ENCODE measurements at places on chromosomes 4 and X.

DNA sequence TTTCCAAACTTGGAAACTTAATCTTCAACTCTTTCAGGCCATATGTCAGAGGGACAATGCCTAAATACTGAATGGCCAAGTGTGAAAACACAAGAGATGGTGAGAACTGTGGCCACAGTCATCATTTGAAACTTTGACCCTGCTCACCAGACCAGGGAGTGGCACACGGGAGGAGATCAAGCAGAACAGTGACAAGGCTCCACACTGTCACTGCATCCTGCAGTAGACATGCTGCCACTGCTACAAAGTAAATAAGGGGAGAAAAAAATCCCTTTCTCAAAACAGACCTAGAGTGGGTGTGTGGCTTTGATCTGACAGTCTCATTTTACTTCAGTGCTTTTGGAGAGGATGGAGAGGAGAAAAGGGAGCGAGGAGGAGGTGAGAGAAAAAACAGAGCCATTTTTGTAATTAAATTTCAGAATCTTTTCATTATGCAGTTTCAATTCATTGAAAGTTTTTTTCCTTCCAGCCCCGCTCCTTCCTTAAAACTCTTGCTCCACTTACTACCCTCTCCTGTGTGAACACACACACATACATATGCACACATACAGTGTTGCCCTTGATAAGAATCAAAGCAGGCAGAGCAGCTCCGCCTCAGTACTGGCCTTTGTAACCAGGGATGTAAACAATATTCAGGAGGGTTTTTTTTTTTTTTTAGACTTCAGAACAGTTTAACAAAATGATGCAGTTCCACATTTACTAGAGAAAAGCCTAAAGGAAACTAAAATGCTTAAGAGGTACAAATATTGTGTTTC lies 34.4 kb downstream of the NEXMIF start:
- DNase-seq = no peak

GRCh38 chrX:10280071-10280470 lies 123.3 kb downstream of the CLCN4 start:
- no peak for DNase-seq

DNA sequence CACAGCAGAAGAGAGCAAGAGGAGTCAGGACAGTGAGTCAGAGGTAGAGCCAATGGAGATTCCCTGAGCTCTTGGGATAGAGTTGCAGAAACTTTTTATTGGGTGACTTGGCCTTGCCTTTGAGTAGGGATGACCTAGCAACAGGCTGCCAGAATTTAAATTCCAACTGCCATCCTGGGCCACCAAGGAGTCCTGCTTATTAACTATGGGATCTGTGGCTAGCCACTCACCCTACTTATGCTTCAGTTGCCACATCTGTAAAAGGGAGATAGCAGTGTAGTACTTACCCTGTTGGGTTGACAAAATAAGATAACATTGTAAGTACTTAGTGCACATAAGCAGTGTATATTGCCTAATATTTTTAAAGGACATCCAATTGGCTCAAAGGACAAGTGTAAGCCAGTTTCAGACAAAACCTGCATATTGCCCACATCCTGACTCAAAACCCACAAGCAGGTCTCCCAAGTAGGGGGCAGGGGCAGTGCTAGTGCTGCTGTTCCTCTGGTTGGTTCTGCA lies 43.5 kb upstream of the TMEM164 start:
- no peak for DNase-seq

GRCh38 chrX:148037020-148037419 lies 55.9 kb downstream of the FMR1NB start:
- no peak for DNase-seq

GRCh38 chrX:3963980-3964379 lies 250.5 kb upstream of the PRKX start:
- no peak for DNase-seq

GRCh38 chr4:665751-666435 lies 8.2 kb downstream of the ATP5ME start:
- no peak for DNase-seq

DNA sequence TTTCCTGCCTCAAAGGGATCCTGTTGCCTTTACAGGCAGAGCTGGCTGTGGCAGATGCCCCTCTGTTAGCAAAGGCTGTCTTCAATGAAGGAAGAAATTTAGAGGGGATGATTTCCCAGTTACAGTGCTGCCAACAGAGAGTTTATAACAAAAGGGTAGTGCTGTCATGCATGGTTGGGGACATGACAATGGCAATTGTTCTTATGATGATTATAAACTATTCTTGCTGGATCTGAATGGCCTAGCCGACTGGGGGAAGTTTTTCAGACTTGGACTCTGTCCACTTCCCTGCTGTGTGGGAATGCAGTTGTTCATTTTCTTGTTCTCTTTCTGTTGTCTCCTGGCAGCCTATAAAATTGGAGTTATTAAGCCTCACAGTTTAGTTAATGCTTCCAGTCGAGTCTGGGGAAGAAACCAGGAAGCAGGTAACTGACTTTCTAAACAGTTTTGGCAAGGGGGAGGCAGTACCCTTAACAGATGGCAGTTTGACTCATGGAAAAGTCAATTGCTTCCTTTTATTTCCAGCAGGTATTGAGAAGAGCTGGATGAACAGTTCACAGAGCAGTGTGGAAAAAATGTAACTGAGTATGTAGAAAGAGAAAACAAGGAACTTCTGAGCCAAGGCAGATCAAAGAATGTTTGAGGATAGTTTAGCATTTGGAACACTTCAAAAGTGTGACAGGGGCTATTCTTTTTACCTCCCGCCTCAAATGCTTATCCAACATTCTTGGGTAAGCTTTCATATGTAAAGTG lies 582.6 kb downstream of the RAPGEF2 start:
- no peak for DNase-seq

GRCh38 chrX:11867610-11868345 lies 109.7 kb downstream of the MSL3 start:
- no peak for DNase-seq

DNA sequence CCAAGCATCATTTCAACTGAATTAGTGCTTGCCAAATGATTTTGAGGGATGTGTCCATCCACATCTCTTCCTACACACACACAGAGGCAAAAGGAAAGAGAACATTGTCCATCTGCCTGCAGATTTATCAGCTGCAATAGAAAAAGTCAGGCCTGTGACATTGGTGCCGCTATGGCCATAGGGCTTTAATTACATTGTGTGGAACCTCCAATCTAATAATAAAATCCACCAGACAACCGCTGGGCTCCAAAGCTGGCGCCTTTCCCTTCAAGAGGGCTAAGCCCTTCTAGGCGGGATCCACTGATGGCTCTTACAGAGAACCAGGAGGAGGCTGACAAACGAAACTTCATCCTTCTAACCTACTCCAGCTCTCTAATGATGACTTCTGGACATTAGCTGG lies 60.6 kb downstream of the PHOX2B start:
- DNase-seq = no peak

DNA sequence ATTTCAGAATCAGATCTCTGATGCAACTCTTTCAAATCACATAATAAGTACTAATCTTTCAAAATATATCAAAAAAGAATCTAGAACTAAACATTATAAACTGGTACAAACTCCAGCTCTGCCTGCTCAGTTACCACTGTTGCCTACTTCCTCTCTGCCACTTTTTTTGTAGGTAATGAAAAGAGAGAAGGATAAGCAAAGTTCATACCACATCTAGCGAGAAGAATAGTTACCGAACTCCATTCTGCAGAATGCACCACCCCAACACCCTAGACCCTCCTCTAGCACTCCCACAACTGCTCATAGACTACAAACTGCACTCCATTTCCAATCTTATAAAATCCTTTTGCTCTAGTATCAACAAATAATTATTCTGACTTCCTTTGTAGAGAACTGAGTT lies 19.7 kb upstream of the LRBA start:
- DNase-seq = no peak

- no peak for DNase-seq
Measured at GRCh38 chrX:41258871-41259270, 75.1 kb upstream of the DDX3X start.

- DNase-seq = no peak
Measured at GRCh38 chr4:1958276-1959103, 50.3 kb downstream of the NELFA start.

DNA sequence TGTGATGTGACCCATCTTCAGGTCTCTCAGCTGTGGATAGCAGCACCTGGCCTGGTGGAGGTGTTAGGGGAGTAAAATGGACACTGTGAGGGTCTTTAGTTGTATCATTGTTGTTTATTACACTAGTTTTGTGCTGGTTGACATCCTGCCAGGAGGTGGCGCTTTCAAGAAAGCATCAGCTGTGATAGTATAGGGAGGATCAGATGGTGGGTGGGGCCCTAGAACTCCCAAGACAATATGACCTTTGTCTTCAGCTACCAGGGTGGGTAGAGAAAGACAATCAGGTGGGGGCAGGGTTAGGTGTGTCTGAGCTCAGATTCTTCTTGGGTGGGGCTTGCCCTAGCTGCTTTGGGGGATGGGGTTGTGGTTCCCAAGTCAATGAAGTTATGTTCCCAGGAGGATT lies 162.8 kb downstream of the PPP1R2C start:
- peak; percentile 2 for DNase-seq

- DNase-seq = no peak
Measured at GRCh38 chr4:129358571-129358970, 262.6 kb downstream of the C4orf33 start.

GRCh38 chrX:20670611-20671010 lies 403.9 kb upstream of the RPS6KA3 start:
- DNase-seq = no peak

DNA sequence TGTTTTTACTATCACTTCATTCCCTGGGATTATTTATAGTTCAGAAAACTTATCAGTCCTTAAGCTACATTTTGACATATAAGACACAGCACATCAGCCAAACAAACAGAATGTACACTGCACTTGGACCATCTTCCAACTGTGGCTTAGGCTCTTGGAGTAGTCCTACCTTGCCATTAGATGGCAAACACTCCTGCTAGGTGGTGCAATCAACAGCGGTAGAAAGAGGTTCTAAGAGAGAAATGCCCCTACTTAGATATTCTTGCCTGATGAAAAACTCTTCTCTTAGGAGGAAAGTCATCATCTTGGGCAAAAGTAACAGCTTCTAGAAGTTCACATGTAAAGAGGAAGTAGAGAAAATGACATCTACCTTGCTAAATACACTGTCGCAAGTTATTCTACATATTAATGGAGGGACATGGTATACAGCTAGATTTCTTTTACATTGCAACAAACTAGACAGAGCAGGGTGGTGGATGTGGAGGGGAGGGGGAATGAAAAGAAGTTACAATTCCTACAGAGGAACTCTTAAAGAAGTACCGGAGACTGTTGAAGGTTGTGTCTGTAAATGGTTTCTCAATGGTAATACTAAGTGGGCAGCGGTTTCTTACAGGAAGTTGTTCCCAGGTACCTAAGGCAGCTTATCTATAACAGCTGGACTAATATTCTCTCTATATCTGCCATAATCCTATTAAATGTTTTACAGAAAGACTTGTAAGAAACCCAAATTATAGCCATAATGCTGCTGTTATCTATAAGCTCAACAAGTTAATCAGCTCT lies 8.1 kb upstream of the STPG2 start:
- DNase-seq = no peak

DNA sequence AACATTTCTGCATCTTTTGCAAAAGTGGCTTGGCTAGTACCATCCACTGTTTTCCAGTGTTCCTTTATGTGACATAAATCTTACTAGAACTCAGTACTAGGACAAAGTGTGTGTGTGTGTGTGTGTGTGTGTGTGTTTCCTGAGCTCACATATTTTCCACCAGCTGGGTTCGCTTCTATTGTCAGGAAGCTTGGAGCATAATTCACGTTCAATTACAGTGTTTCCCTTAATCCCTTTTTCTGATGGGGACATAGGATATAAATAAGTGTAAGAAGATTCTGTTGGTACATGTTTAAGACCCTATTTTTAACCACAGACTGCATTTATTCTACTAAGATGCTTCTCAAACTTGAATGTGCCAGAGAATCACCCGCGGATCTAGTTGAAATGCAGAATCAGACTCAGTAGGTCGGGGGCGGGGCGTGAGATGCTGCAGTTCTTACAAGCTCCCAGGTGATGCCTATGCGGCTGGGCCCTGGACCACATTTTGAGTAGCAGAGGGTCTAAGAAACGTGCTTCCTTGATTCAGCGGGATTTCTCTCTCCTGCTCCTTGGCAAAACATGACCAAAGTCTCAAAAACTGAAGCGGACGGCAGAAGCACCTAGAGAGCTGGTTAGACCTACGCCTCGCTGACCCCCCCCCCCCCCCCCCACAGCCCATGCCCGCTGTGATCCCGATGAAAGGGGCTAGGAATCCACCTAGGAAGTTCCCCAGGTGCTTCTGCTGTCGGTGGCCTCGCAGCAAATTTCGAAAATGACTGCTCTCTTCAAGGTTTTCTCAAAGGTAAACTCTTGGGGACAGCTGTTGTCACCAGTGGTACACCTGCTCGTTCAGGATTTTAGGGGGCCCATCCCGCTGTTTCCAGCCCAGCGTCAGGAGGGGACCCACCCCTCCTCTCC lies 797 bp downstream of the CD99L2 start:
- peak; percentile 54 for DNase-seq

- no peak for DNase-seq
Measured at GRCh38 chrX:5857232-5857631, 371.4 kb downstream of the NLGN4X start.

GRCh38 chr4:7973545-7973981 lies 33.9 kb upstream of the AFAP1 start:
- DNase-seq = no peak

DNA sequence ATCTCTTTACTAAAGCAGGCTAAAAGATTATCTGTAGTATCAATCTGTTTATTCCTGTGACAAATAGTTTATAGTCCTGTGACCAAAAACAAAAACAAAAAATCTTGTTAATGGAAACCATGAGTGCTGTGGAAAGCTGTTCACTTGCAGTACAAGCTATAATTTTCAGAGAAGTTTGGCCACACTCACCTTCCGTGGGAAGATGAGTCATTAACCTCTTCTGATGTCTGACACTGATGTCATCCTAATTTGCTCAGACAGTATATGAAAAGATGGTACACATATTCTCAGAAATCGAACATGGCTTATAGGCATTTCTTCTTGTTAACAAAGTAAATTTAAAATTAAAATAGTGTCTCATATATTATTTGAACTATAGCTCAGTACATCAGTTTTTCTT lies 19.9 kb upstream of the ENPP6 start:
- no peak for DNase-seq
